ENCODE measurements at places on chromosomes 3 and 15.

GRCh38 chr15:43253431-43254403 lies 13.0 kb downstream of the TGM5 start:
- peak; percentile 62 for DNase-seq

GRCh38 chr3:123733805-123734526 lies 149.1 kb upstream of the HACD2 start:
- no peak for DNase-seq

DNA sequence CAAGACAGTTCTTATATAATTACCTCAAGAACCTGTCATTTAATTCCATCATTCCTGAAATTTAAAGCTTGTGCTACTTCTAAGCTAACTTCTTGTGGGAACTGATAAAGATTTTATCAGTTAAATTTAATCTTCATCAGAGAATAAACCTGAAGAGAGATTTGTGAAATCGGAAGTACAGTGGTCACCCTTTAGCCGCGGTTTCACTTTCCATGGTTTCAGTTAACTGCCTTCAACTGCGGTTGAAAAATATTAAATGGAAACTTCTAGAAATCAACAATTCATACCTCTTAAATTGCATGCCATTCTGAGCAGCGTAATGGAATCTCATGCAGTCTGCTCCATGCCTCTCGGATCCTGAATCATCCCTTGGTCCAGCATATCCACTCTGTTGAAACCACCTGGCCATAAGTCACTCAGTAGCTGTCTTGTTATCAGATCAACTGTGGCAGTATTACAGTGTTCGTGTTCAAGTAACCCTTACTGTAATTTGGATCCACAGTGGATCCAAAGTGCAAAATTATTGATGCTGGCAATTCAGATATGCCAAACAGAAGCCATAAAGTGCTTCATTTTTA lies 626.1 kb downstream of the CADM2 start:
- no peak for DNase-seq

DNA sequence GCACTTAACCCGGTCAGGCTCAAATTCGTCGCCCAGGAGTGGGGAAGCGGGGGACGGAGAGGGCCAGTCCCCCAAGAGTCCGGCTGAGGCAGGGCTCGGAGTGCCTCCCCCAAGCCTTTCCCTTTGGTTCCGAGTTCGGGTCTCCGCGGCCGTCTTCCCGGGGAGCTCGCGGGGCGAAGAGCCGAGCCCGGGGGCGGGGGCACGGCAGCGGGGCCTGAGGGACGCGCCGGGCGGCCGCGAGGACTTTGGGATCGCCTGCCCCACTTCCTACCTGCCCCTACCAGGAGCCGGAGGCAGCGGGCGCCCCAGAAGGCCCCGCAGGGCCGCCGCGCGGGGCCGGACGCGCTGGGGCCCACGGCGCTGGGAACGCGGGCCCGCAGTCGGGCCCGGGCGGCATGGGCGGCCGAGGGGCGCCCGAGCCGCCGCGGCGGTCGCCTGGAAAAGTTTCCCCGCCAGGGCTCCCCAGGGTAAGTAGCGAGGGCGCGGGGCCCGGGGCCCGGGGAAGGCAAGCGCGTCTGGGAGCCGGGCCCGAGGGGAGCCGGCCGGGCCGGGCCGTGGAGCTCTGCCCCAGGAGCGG lies 2.8 kb downstream of the FURIN start:
- DNase-seq = no peak

GRCh38 chr3:161989012-161989411 lies 492.4 kb downstream of the OTOL1 start:
- DNase-seq = no peak

GRCh38 chr15:97504031-97504792 lies 456.3 kb upstream of the ARRDC4 start:
- no peak for DNase-seq

DNA sequence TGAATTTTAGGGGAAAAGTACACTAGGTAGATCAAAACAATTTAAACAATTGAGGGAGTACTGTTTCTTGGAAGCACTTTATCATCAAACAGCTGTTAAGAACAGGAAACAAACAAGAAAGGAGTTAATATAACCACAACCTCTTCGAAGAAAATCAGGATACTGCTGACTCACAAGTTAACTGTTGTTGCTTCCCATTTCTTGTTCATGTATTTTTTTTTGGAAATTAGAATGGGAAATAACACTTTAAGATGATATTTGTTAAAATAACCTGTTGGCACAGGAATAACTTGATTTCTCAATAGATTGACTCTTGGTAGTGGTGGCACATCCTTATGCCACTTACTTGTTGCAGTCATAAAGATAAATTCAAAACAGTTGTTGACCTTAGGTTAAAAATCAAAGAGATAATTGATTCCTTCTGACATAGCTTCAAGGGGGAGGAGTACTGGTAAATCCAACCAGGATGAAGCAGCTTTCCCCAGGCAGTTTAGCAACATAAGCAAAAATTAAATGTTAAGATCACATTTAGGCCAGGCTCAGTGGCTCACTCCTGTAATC lies 3.3 kb downstream of the BNIP2 start:
- DNase-seq = no peak

- no peak for DNase-seq
Observed at GRCh38 chr15:63276342-63277037, 915 bp upstream of the APH1B start.

GRCh38 chr3:174116421-174116820 lies 718.9 kb downstream of the NLGN1 start:
- DNase-seq = no peak

DNA sequence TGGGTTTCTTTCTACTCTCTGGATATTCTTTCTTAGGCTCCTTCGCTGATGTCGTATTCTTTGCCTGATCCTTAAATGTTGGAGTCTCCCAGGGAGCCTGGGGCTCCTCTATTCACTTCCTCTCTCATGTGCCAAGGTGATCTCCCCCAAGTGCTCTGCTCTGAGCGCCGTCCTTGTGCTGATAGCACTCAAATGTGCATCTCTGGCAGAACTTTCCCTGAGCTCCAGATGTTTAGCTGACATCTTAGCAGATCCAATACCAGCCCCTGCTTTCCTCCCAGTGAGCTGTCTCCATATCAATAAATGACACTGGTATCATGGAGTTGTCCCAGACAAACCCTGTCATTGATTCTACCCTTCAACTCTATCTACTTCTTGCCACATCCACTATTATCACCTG lies 62.4 kb downstream of the NTRK3 start:
- no peak for DNase-seq

DNA sequence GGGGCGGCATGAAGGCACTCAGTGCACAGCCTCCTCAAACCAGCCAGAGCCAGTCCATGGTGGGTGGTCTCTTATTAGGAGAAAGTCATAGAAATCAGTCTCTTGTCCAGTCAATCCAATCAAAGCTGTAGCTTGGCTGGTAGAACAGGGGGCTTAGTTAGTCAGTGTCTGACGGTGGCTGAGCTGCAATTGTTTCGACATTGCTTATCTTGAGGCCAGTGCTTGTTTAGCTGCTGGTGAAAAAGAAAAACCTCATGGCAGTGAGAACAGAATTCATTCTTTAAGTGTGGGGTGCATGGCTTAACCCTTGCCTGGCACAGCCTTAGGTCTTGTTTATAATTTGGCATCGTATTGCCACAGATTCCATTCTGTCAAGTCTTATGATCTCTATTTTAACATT lies 53.9 kb downstream of the FGD5 start:
- no peak for DNase-seq

- no peak for DNase-seq
Observed at GRCh38 chr3:108428586-108428985, 81.8 kb downstream of the MYH15 start.

DNA sequence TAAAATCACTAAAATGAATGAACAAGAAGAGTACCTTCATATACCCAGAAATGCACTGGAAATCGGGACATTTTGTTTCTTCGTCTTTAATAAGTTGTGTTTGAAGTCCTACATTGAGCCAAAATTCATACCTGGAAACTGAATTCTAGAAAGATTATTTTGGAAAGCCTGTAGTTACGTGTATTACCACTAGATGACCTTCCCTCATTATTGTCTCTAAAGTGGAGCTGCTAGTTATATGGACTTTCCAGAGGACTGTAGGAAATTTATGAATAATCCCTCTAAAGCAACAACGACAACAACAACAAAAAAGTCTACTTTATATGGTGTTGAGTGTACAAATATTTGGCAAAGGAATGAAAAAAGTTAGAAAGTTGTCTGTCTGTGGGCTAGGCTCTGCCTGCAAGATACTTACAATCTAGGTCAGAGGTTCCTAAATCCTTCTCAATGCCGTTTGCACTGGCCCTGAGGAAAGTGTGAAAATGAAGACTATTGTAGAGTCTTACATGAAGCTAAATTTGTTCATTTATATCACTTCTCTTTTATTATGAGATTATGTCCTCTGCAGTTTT lies 234.8 kb upstream of the NR2E3 start:
- no peak for DNase-seq

DNA sequence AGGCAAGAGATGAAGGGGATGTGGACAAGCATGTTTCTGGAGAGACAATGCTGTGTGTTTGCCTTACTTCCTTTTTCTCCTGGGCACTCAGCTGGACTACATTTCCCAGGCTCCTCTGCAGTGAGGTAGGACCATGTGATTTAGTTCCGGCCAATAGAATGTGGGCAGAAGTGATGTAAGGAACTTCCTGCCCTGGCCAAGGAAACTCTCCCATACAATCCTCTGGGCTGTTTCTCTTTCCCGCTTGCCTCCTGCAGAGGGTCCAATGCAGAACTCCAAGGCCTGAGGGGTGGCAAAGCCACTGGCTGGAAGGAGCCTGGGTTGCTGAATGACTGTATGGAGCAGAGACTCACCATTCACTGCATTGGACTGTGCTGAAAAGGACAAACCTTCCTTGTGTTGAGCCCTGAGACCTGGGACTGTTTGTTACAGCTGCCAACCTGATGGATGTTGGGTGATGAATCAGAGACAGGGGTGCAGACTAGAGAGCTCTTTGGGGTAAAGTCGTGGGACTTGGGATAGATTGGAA lies 82.7 kb upstream of the SLC6A6 start:
- DNase-seq = peak; percentile 55

- DNase-seq = no peak
Observed at GRCh38 chr3:124529826-124530571, 200.3 kb upstream of the UMPS start.

- no peak for DNase-seq
Observed at GRCh38 chr3:16073203-16073602, 101.3 kb upstream of the GALNT15 start.

DNA sequence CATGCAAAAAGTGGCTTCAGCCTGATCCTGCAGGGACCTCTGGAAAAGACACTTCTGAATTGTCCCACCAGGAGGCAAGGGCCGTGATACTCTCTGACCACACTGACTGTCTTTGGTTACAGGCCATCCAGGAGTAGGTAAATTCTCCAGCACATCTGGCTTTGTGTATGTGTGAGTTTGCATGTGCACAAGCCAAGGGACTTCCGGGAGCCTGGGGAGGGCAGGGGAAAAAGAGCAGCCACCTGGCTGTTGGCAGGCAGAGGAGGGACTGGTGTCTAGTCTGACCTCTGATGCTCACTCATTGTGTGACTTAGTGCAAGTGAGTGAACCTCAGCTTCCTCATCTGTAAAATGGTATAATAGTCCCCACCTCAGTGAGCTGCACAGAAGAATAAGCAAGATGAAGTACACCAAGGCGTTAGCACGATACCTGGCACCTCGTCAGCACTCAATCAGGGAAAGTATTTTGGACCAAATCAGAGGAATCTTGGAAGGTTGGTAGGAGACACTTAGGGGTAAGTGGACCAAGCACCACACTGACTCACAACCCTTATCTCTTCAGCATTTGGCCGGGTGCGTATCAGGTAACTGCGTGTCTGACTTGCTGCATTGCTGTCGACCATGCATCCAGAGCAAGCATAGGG lies 19.1 kb downstream of the KLHL6 start:
- peak; percentile 46 for DNase-seq

DNA sequence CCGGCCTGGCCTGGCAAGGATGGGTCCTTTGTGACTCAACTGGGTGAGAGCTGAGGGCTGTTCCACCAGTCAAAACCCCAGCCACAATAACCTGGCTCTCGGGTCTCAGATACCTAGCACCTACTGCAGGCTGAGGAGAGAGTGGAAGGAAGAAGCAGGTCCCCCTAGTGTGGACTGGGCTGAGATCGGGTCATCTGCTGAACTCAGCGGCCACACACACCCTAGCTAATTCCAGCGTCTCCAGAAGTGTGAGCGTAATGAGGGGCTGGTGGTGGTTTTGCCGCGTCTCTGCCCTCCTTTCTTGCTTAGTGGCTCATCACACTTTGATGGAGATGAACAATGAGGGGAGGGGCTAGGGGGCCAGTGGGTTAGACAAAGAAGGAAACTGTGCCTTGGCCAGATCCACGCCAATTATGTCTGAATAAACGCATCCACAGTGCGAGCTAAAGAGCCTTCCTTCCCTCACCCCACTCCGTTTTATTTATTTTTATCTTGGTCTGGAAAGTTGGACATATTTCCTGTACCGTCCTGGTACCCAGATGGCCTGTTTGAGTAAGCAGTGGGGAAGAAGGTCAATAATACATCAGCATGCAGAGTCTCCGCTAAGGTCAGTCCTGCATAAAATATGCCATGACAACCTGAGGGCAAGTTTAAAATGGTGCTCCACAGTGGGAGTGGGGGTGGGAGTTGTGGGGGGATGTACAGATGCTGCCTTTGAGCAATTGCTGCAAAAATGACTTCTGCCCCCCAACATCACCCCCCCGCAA lies 370.0 kb downstream of the WDR72 start:
- no peak for DNase-seq

- no peak for DNase-seq
Observed at GRCh38 chr15:68735610-68736009, 85.1 kb downstream of the ANP32A start.

- DNase-seq = no peak
Observed at GRCh38 chr3:37580237-37580636, 281.4 kb upstream of the CTDSPL start.

- no peak for DNase-seq
Observed at GRCh38 chr15:101511717-101512116, 22.2 kb upstream of the PCSK6 start.

- no peak for DNase-seq
Observed at GRCh38 chr3:16587681-16588060, 17.6 kb downstream of the DAZL start.

- DNase-seq = no peak
Observed at GRCh38 chr15:70588613-70589012, 174.7 kb downstream of the UACA start.

GRCh38 chr3:17894434-17895060 lies 152.1 kb upstream of the TBC1D5 start:
- peak; percentile 21 for DNase-seq

GRCh38 chr3:190696777-190697501 lies 165.6 kb downstream of the GMNC start:
- DNase-seq = no peak

GRCh38 chr15:31228980-31229826 lies 97.4 kb upstream of the KLF13 start:
- peak; percentile 24 for DNase-seq

DNA sequence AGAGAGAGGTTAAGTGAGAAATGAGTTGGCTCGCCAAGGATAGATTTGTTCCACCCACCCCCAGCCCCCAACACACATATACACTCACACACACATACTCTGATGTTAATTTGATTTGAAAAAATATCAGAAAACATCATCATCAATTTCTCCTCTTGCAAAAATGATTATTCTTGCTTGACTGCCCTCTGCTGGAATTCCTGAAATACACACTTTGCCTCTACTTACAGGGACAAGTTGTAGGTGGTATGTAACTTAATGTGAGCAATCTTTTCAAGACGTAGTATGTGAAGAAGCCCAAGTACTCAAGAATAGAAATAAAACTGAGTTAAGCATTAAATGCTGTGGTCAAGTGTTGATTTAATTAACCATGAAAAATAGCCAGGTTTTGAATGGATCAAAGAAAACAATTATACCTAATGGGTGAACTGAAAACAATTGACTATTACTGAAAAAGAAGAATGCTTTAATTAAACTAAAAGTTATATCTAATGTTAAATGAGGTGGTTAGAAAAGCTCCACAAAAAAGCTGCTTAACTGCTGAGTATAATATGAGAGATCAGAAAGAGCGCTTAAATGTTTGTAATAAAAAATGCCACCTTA lies 46.6 kb upstream of the MDFIC2 start:
- DNase-seq = no peak

Data from CD4-positive, alpha-beta T cell treated with Interleukin-15 for 1 hour (primary cell).